ENCODE measurements at places on chromosomes 13 and 19.

- DNase-seq = peak; percentile 83
These were observed 586 bp downstream of the LIG1 start for GRCh38 chr19:48169578-48169938.

DNA sequence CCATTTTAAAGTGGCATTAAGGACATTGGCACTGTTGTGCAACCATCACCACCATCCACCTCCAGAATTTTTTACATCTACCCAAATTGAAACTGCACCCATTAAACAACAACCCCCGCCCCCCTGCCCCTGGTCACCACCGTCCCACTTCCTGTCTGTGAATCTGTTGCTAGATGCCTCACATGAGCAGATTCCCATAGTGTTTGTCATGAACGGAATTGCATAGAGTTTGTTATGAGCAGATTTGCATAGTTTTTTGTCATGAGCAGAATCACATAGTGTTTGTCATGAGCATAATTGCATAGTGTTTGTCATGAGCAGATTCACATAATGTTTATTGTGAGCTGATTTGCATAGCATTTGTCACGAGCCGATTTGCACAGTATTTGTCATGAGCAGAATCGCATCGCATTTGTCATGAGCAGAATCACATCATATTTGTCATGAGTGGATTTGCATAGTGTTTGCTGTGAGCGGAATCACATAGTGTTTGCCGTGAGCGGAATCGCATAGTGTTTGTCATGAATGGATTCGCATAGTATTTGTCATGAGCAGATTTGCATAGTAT is 54.0 kb upstream of the GTF3A start:
- DNase-seq = no peak

DNA sequence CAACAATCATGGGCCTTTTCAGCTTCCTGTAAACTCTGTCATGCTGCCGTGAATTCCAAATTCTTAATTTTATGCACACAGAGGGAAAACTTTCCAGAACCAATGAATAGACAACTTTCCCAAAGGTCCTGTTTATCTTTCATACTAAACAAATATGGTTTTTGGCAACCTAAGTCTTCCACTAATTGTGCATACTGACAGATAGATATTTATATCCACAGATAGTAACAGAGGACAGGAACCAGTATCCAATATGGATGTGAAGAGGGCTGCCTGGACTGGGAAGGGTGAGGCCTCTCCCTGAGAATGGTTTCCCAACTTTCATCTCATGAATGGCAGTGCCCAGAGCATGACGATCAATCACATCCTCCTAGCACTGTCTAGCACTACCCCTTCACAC is 80.4 kb downstream of the MRPL57 start:
- DNase-seq = no peak

GRCh38 chr19:41708481-41708880 is at the start of gene CEACAM5:
Gene CEACAM5 (plus strand): TSS chr19:41708626. CDS start chr19:41708732, 106 bp downstream.
- DNase-seq = no peak

GRCh38 chr13:71156550-71156949 is 710.5 kb downstream of the DACH1 start:
- DNase-seq = no peak

Measured in CD4-positive, alpha-beta T cell treated with Interferon gamma for 1 hour (primary cell).